SK-N-SH (cell line): ENCODE measurements at places on chromosomes 7 and 10.
A peak's percentile ranks its signal among the peaks of the same experiment; 100 is the strongest.

DNA sequence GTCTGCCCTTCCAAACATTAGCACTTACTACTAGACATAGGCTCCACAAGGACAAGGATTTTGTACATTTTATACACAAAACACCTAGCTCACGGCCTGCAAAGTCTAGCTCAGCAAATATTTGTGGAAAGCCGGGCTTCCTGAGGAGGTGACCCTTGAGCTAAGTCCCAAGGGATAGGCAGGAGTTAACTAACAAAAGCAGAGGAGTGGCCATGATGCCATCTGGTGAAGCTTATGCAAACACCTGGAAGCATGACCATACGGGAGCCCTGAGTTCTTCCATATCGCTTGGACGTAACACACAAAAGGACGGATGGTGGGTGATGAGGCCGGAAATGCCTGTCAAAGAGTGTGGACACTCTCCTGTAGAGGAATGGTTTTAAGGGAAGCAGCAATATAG, 25.9 kb upstream of the YAE1 start:
- no peak for DNase-seq

DNA sequence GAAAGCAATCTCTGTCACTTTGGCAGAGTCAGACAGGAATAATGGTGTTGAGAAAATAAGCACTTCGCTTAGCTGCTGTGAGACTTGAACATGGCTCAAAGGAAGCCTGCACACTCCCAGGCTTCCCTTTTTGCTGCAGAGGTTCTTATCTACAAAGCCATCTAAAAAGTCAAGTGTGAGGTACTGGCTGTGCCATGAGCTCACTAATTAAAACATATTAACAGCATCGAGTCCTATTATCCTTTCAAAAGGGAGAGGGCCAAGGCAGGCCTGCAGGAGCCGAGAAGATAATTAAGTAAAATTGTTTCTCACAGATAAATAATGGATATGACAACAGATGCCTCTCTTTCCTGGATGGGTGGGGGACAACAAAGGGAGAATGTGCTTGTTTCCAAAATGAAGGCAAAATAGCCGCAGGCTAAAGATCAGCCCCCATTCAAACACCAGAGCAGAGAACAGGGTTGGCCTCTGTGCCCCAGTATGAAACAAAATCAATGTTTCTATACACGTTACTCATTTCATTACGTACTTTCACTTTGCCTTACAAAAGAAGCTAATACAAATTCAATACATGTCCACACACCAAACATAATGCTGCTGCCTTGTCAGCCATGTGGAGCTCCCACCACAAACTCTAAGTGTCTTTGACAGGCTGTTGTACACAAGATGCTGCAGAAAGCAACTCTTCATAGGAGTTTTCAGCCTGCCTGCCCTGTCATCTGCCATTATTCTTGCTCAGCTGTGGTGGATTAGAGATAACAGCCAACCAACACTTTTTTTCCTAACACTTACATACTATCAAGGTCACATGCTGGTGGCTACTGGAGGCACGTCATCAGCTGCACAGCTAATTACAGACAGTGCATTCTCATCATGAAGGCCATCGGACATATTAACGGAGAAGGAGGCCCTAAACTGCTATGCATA, 55.3 kb downstream of the ELAPOR2 start:
- peak; percentile 43 for DNase-seq

DNA sequence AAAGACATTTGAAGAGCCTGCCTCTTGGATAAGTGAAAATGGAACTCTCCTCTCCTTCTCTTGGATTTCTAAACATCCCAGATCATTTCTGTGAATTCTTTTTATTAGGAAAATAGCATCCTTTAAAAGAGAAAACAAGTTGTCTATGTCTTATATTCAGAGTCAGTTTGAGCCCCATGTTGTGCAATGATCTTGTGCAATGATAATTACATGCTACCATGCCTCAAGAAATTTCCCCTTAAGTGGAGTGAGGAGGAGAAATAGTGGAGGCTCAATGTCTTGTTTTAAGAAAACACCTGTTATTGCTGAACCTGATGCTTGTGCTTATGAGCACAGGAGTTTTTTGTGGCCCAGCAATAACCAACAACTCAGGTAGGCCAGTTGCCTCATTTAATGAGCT, 103.6 kb downstream of the NPSR1 start:
- DNase-seq = no peak

DNA sequence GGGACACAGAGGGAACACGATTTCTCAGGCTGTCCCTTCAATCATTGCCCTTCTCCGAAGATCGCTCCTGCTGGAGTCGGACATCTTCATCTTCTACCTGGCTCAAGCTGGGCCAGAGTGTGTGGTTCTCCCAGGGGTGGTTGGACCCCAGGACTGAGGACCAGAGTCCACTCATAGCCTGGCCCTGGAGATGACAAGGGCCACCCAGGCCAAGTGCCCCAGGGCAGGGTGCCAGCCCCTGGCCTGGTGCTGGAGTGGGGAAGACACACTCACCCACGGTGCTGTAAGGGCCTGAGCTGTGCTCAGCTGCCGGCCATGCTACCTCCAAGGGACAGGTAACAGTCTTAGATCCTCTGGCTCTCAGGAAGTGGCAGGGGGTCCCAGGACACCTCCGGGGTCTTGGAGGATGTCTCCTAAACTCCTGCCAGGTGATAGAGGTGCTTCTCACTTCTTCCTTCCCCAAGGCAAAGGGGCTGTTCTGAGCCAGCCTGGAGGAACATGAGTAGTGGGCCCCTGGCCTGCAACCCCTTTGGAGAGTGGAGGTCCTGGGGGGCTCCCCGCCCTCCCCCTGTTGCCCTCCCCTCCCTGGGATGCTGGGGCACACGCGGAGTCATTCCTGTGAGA, 23.3 kb downstream of the TBATA start:
- DNase-seq = no peak

DNA sequence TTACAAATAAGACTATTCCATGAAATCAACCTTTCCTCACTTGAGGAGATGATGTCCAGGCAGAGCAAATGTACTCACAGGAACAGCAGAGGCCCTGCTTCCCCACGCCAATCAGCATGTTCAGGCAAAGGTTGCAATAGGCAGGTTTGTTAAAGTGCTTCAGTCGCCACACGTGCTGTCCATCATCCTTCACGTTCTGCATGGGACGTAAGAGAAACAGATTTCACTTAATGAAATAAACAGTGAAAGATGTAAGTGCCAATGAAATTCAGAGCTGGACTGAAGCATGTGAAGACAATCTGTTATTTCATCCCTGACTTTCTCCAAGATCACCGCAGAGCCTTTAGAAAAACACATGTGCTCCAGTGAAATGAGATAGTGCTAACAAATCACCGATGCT, 217.4 kb downstream of the DGKB start:
- DNase-seq = no peak

DNA sequence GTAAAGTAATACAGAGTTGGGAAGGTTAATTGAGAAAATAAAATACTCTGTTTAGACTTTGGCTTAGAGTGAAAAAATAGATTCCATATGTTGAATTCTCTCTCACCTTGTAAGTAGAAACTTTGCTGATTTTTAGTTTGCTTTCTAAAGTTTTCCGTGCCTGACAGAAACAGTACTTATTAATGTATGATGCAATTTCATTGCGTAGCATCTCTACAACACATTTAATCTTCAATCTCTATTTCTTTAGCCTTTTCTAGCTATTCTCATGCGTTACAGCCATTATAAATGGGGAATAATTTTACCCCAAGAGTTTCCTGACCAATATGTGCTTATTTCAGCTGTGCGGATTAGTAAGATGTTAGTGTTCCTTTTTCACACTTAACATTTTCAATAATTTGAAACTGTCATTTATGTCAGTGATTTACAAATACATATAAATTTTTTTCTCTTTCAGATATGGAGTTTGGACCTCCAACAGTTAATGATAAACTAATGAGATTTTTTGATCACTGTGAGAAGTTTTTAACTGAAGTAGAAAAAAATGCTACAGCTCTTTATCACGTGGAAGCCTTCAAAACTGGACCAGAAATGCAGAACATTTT, 3.3 kb downstream of the MINPP1 start:
- DNase-seq = no peak

DNA sequence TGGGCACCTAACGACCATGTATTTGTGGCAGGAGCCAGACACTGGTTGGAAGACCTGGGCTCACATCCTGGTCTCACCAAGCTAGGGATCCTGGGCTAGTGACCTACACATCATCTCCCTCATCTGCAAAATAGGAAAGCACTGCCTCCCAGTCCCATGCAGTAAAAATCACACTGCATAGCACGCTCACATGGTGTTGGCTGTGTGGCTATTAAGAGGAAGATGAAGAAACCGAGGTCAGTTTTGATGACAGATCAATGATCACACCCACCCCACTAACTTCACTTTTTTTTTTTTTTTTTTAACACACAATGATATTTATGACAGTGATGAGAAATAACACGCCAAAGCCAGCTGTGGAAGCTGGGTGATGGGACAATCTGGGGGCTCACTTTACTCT, 146.5 kb downstream of the RNF216 start:
- DNase-seq = no peak

GRCh38 chr7:18401757-18402156, 93.8 kb upstream of the HDAC9 start:
- no peak for DNase-seq

DNA sequence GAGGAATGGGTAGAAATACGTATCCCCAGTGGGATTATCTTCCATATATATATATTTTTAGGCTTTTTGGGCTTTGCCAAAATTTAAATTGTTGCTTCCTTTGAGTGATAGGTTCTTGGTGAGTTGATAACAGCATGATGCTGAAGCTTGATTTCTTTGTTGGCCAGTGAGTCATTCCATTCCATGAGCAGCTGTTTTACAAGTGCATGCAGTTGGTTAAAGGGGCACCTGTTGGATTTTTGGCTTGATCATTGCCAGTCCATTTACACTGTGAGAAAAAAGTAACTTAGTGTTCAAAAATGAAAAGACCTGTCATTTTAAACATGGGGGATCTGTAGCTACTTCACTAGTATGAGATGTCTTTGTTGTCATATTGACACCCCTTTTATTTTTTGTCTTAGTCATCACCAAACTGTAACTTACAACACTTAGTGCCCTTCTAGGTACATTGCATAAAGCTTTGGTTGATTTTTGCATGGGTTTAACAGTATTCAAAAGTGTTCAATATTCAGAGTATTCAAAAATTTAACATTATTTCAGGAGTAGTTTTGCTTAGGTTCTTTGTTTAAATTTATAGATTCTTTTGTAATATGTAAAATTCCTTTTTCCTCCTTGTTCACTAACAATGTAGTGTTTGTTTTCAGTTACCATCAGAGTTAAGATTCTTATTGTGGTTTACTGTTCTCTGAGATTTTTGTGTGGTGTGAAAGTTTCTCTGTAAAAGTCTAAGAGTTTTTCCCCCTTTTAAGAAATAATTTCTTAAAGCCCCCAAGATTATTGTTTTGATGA, 8.8 kb downstream of the AKAP9 start:
- no peak for DNase-seq

DNA sequence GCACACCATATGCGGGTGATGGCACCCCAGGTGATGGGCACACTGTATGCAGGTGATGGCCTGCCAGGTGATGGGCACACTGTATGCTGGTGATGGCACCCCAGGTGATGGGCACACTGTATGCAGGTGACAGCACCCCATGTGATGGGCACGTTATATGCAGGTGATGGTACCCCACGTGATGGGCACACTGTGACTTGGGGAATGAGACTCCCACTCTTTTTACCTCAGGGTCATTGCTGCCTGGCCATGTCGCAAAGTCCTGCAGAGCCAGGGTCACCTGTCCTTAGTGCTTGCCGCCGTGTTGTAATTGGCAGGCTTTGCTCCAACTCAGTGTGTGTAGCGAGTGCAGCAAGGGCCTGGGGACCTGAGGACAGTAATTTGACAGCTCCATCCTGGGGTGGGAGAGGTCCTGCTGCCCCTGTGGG, 7.6 kb upstream of the CCDC201 start:
- DNase-seq = no peak

- no peak for DNase-seq
Observed at GRCh38 chr10:4704034-4704545, 121.9 kb upstream of the AKR1E2 start.
